NCI-H345 (cell line): ENCODE measurements at places on chromosomes 7 and 10.

GRCh38 chr10:104076743-104077160 lies 8.9 kb downstream of the COL17A1 start:
- DNase-seq, result peak; percentile 88

- no peak for DNase-seq
Observed at GRCh38 chr10:60517805-60518204, 128.1 kb upstream of the ANK3 start.

DNA sequence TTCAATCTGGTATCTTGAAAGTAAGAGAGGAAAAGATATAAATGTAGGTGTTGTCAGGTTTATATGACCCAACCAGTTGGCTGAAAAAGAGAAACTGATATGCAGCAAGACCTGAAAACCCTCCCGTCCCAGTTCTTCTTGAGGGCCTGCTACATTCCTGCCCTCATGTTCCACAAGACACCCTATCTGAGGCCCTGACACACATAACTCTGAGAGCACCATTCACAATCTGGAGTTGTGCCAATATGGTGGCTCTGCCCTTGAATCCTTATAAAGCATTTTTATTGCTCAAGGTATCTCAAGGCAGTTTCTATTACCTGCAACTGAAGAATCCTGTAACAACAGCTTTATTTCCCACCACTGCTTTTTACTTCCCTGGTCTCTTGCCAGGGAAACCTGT lies 17.0 kb downstream of the XPNPEP1 start:
- no peak for DNase-seq

DNA sequence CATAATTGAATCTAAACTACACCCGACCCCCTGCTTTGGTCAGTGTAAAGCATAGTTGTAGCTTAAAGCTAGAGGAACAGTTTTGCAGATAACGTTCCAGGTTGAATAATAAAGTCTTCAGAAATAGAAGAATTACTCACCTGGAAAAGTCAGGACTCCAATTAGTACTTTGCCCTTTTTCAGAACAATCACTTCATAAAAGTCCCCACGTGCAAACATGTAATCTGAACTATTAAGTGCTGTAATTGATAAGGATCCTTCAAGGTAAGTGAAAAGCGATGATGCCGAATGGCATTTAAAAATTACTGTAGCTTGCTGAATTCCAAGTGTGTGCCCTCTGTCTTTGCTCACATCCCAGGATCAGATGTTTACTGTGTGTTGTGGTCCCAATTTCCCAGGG lies 53.6 kb upstream of the INSYN2A start:
- no peak for DNase-seq

GRCh38 chr7:157445956-157446295 lies 109.1 kb downstream of the DNAJB6 start:
- DNase-seq, result no peak

- DNase-seq, result no peak
Observed at GRCh38 chr10:22570733-22571430, 143.5 kb downstream of the PIP4K2A start.

- no peak for DNase-seq
Observed at GRCh38 chr10:128066870-128067382, 59.3 kb downstream of the MKI67 start.

- DNase-seq, result no peak
Observed at GRCh38 chr7:12317675-12318074, 86.0 kb downstream of the VWDE start.

DNA sequence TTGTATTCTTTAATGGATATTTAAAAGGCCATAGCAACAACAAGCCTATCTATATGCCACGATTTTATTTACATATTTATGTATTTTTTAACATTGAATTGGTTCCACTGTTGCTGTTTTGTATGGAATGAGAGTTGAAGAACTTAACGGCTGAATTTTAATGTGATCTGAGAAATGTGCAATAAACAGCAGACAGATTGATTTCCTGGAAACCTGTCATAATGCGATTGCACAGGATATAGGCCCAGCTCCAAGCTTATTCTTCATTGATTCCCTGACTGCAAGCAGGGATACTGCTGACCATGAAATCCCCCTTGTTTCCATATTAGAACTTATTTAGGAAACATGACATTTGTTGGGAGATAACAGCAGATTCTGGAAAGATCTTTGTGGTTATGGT lies 195.6 kb downstream of the KCND2 start:
- DNase-seq, result no peak

GRCh38 chr7:150801242-150801945 lies 825 bp downstream of the TMEM176A start:
- no peak for DNase-seq

GRCh38 chr7:121305109-121305508 lies 23.7 kb upstream of the WNT16 start:
- DNase-seq, result no peak

- no peak for DNase-seq
Observed at GRCh38 chr7:90413185-90413528, 9.9 kb downstream of the CLDN12 start.

DNA sequence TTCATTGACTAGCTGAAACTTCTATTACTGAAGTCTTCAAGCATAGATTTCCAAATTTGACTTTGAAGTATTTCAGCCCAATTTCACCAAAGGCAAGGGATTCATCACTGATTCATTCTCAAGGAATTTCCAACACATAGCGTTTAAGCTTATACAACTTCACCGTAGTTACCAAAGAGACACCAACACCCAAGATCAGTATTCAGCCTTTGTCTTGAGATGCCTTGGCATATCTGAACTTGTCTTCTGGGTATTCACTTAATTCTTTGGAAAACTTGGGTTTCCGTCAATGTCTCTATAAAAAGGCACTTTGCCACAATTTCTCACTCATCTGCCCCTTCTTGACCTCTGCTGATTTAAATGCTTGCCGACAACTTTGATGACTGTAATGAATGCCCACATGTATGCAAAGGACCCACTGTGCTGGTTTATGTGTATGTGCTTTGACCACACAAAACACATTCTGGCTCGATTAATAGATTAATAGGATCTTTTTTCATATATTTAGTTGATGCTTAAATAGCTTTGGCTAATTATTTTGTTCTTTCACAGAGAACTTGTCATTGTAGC lies 49.6 kb downstream of the TES start:
- DNase-seq, result no peak

- DNase-seq, result no peak
Observed at GRCh38 chr7:91771394-91771793, 109.1 kb downstream of the MTERF1 start.

- DNase-seq, result peak; percentile 48
Observed at GRCh38 chr7:127251465-127252376, 1.0 kb downstream of the GRM8 start.

- DNase-seq, result no peak
Observed at GRCh38 chr10:97224483-97225435, 39.0 kb upstream of the SLIT1 start.

DNA sequence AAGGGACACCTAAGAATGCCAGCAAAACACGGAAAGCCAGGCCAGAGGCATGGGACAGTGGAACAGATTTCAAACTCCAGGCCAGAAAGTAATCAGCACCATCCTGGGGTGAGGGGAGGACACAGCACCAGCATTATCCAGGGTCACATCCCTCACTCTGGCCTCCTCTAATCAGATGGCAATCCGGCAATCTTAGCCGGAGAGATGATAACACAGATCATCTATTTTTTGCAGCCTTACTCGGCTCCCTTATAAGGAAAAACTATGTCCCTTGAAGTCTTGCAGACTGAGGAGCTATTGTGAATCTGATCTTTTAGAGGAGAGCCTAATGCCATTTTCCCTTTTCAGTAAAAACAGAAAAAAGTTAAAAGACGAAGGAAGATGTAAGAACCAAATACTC lies 16.5 kb downstream of the TRIL start:
- no peak for DNase-seq

- DNase-seq, result no peak
Observed at GRCh38 chr7:154592388-154592787, 410.5 kb downstream of the PAXIP1 start.

DNA sequence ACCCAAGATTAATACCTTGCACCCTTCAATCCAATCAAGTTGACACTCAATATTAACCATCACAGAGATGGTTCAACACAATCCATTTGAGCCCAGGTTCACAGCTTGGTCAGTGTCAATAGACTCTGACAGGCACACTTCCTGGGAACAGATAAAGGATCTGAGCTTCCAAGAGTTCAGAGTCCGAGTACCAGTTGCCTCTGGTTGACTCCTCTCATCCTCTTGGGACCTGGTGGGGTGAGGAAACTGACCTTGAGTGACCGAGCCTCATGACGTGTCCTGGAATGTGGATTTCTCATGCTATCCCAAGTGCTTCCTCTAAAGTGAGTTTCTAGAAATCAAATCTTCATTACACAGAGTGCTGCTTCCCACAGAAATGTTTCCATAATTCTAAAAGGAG lies 162.0 kb downstream of the CYP26A1 start:
- DNase-seq, result no peak

- no peak for DNase-seq
Observed at GRCh38 chr7:52764492-52765169, 270.8 kb upstream of the POM121L12 start.

DNA sequence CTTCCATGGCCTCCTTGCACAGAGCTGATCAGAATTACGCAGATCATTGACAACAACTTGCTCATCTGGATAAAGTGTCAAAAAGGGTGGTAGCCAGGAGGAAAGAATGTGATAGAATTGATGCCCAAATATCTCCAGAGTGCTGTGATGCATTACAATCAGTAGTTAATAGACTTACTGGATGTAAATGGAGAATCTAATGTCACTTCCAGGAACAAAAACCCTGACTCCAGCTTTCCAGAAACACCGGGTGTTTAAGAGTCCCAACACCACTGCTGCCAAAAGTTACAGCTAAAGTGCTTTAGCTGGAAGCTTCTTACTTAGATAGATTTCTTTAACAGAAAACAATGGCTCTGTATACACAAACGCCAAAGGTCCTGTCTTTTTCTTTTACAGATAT lies 25.7 kb upstream of the OSBPL3 start:
- no peak for DNase-seq

GRCh38 chr10:76766682-76767081 lies 870.9 kb downstream of the KCNMA1 start:
- DNase-seq, result no peak

GRCh38 chr10:90141791-90142190 lies 440.4 kb downstream of the KIF20B start:
- DNase-seq, result no peak

DNA sequence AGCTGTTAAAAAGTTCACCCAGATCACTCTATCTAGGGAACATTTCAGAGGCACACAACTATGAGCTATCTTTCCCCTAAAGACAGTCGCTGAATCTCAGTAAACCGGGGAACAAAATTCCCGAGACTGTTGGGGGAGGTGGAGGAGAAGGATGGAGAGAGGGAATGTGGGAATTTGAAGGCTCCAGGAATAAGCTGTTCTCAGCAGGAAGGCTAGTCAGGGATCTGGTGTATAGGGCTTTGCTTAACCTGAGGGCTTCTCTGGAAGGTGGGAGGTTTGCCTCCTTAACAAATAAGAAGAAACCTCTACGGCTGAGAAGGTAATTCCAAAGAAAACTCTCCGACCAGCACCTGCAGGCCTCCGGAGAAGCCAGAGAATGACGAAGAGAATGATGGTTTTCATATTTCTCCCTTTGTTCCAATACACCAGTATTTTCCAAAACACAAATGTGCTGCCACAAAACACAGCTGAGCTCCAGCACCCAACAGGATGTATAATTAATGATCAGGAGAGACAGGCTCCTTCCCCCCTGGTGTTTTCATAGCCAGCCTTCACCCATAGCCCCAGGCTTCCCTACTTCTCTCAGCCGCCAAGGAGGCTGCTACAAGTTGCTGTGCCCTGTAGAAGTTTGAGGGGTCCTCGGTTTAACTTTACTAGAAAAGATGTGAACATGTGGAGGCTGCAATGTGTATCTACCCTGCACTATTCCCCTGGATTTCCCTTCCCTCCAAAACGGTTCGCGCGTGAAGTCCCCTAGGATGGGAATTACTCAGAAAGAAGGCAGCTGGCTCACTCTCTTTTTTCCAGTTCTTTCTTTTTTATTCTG lies 2.0 kb downstream of the KCNMA1 start:
- peak; percentile 20 for DNase-seq

DNA sequence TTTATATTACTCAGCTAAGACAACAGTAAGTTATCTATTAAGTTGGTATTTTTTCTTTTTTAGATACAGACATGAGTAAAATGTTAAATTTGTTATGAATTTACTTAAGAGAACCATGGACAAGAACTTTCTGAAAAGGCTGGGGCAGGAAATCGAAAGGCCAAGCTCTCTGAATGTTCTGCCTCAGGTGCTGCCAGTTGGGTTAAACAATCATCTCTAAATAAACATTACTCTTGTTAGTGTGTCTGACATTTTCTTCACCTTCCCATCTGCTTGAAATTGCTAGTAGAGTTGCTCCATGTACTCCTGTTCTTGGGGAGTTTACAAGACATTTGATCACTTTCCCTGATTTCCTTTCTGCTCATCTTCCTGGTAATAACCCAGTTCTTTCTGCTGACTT lies 87.5 kb downstream of the ANKRD7 start:
- DNase-seq, result no peak

DNA sequence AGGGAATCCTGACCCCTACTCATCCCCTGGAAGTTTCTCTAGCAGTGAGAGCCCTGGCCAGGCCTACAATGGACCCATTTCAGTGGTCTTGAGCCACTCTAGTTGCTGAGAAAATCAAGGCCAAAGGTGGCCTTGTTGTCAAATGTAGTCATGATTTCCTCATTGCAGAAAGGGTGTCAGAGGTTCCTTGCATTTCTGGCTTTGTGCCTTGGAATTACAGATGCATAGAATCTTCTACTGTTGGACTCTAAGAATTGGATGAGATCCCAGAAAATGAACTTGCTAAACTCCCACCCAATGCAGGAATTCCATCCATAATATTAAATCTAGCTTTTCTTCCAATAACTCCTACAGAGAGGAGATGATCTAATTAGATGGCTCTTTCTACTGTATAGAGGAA lies 12.2 kb downstream of the CPA2 start:
- DNase-seq, result no peak

- no peak for DNase-seq
Observed at GRCh38 chr10:5634918-5635317, 31.5 kb downstream of the ASB13 start.

DNA sequence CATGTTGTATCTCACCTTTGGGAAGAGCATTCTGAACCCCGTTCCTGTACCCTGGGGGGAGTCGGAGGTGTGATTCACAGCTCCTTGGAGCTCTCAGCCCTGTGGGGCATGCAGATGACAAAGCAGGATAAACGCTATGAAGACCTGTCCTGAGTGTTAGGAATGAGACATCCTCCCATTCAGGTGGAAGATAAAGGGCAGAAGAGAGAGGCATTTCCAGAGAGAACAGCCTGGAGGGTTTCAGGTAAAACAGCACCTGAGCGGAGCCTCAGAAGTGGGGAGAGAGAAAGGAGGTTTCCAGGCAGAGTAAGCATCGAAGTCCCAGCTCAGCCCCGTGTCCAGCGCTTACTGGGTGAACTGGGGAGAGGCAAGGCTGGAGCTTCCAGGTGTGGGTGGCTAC lies 288.9 kb downstream of the KLF6 start:
- no peak for DNase-seq
